ENCODE measurements at places on chromosomes 11 and 22.

DNA sequence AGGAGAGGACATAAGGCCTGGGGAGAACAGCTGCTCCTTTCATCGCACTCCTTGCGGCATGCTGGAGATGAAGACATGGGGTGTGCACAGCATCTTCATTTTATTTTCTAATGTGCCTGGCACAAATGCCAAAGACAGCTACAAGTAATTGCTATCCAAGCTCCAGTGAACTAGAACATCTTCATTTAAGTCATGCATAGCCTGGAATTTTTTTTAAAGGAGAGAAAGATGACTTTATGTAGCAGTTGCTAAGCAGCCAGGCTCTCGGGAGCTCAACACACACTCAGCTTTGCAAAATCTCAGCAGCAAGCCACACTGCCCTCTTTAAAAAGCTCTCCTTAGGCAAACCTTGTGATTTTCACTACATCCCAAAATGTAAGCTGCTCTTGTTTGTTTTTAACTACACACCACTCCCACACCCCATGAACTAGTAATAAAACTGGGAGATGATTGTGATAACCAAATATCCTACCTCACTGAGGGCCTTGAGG lies 164.5 kb upstream of the POU2AF2 start:
- DNase-seq: no peak

DNA sequence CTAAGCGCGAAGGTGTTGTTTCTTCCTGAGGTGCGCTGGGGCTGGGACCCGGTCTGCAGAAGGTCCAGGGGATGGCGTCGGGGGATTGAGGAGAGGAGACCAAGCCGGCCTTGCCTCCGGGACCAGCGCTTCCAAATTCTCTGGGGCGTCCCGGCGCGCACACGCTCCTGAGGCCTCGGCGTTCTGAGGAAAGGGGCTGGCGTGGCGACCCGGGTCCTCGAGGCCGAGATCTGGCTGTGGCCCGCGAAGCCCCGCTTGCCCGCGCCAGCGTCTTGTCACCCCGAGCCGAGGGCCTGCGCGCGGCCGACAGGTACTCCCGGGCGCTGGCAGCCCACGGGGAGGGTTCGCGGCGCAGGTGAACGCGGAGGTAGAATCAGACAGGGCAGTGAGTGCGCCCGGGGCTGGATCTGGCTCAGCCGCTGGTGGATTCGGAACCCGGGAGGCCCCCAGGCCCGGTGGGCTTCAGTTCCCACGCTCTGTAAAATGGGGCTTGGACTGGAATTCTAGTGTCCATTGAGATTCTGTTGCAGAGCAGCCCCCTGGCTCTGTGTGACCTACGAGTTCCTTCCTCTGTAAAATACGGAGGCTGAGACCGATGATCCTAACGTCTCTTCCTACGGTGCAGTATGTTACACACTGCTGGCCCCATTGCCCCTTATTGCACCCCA lies 14.7 kb downstream of the SSH3 start:
- no peak for DNase-seq

- no peak for DNase-seq
These were observed 11.7 kb upstream of the CSTF3 start for GRCh38 chr11:33172996-33173395.

GRCh38 chr11:110587972-110588371 lies 124.3 kb downstream of the ARHGAP20 start:
- no peak for DNase-seq

DNA sequence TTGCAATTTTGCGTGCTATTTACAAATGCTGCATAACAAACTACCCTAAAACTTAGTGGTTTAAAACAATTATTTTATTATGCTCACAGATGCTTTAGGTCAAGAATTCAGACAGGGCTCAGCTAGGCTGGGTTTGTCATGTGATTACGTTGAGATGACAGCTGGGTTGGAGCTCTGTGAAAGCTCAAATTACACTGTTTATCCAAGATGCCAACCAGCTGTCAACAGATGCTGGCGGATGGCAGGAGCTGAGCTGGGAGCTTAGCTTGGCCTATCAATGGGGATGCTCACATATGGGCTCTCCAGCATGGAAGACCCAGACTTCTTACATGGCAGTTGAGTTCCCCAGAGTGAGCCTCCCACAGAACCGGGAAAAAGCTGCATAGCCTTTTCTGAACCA lies 62.7 kb downstream of the STK33 start:
- DNase-seq: no peak

DNA sequence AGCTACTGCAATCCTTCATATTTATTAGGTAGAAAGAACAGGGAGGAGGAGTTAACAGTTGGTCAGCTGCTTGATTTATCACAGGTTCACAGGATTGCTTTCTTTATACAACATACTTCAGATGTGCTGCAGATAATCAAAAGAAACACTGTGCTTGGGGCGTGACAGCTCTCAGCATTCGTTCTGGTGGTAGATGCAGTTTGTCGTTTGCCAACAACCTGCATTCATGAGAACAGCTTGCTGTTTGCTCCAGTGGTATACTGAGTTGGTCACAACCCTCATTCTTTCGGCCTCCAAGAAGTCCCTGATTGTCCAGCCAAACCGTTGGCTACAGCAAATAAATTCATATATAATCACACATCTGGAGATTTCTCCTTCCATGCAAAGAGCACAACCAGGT lies 120.5 kb downstream of the ZNF280B start:
- no peak for DNase-seq

GRCh38 chr11:7414973-7415817 lies 70.1 kb upstream of the OLFML1 start:
- no peak for DNase-seq

DNA sequence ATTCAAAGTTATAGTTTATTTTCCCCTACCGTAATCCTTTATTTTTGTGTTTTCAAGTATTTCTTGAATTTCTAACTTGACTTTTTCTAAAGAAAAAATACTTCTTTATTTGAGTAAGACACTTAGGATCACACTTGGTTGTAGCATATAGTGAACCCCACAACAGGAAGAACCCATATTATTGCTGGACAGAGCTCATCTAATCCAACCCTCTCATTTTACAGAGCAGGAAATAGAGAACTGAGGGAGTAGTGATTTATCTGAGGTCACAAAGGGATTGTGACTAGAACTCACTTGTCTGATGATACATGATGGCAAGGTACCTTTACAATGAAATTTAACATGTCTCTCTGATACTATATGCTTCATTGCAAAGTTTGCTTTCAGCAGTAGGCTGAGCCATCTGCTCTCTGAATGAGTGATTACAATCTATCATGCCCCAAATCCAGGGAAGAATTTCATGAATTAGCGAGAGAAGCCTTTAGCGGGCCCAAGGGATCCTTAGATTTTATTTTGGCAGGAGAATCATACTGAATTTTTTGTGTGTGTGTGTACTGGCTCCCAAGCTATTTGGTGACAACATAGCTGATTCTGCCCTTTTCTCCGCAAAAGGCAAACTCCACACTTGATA lies 9.8 kb downstream of the SLC17A6 start:
- DNase-seq: no peak

DNA sequence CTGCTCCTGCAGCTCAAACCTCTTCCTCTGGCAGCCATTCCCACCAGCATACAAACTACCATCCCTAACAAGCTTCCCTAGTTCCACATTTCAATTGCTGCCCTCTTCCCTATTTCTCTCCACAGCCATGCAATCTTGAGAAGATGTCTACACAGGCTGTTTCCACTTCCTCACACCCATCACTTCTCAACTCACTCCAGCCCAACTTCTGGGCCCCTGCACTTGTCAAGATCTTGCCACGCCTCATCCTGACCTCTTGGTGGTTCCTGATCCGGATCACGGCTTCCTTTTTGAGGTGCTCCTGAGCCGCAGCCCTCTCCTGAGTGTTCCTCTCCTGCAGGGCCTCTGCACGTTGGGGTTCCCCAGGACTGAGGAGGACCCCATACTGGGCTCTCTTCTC lies 22.6 kb downstream of the RPL27A start:
- no peak for DNase-seq

- no peak for DNase-seq
These were observed 1.1 kb downstream of the HYOU1 start for GRCh38 chr11:119055901-119056300.

- no peak for DNase-seq
These were observed 543.7 kb upstream of the RAG2 start for GRCh38 chr11:37141707-37142106.

DNA sequence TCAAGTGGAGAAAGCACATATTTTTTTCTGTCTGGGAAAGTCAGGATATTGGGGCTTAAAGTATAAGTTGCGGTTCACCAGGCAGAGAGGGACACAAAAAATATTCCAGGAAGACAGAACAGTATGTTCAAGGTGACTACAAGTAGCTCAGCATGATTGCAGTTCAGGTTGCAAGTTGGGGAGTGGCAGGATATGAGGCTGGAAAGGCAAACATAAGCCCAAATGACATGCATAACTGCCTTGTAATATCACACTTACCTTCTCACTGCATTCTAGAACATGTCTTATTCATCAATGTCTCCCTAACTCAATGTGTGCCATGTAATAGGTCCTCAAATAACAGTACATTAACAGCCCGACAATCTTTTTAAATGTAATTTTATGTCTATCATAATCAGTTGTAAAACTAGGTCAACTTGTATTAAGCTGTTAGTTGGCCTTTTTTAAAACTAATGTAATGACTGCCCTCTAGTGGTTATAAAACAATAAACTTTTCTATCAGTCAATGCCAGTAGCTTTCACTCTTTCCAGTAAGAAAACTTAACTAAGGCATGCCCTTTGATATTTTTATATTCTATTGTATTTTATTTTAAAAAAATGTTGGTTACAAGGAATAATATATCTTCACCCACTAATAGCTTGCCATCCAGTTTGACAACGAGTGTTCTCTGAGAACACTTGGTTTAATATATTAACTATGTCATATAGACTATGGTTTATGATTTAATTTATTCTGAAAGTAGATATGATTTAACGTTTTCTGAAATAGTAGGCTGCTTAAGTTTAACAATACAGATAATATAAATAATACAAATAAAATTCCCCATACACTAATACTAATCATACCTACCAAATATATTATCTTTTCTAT lies 39.4 kb upstream of the CFAP300 start:
- peak; percentile 16 for DNase-seq

DNA sequence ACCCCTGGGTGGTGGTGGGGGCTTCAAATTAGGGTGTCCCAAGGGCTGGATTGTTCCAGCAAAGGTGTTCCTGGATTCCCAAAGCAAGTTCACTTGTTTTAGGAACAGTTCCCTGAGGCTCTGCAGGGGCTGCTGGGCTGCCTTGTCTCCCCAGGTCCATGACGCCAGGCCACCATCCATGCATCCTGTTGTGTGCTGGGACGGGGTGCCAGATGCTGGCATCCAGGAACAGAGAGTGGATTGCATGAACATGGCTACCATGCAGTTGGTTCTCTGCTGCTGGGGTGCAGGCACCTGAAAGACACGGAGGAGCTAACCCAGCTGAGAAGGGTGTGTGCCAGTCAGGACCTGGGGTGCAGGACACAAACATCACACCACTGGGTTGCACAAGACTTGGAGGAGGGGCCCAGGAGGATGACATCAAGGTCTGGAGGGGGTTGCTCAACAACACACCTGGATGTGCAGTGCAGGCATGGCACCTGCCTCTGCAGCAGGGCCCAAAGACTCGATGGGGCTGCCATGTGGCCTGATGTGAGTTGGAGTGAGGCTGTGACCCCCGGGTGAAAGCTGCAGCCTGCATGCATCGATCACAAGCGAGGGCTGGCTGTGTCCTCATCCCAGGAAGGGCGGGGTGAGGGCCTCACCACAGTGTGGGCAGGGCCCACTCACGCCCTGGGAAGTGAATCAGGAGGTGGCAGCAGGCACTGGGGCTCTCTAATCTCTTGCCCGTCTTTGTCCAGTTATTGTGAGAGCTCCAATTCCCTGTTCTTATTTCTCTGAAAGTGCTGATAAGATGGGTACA lies 74.0 kb upstream of the CLDN5 start:
- DNase-seq: no peak

DNA sequence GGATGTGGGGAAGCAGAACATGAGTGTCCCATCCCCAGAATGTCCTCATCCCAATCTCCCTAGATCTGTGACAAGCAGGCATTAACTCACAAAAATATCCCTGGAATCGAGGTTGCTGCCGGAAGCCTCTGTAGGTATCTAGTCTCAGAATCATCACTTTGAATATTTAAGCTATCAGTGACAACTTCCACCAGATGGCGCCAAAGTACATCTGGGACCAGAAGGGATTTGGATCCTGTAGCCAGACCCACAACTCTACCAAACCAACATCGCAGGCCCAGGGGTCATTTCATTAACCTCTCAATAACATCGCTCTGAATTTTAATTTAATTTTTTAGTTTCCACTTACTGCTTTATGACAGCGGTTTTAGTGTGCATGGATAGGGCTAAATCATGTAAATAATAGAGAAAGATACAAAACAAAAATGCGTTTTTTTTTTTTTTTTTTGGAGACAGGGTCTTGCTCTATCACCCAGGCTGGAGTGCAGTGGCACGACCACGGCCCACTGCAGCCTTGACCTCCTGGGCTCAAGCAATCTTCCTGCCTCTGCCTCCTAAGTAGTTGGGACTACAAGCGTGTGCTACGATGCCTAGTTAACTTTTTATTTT lies 1.1 kb upstream of the EXT2 start:
- peak; percentile 24 for DNase-seq

- no peak for DNase-seq
These were observed 25.2 kb downstream of the HIRA start for GRCh38 chr22:19406281-19406811.

DNA sequence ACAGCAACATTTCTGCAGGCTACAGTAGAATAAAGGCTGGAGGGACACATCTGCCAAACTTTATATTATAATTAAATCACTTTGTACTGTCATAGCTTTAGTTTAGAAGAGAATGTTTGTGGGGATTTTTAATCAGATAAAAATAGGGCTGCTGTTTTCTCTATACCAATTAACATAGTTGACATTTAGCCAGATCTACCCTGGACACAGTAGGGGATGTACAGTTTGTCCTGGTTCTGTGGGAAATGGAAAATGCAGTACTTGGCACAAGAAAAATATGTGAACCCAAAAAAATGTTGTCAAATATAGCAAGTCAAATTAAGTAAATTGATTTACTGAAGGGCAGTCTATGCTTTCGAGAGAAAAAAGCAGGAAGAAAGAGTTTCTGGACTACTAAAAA lies 20.8 kb upstream of the PICALM start:
- DNase-seq: peak; percentile 88

GRCh38 chr11:73281201-73281741 lies 9.1 kb downstream of the P2RY6 start:
- DNase-seq: no peak

- no peak for DNase-seq
These were observed 218.1 kb upstream of the SORL1-AS1 start for GRCh38 chr11:121670805-121671282.

DNA sequence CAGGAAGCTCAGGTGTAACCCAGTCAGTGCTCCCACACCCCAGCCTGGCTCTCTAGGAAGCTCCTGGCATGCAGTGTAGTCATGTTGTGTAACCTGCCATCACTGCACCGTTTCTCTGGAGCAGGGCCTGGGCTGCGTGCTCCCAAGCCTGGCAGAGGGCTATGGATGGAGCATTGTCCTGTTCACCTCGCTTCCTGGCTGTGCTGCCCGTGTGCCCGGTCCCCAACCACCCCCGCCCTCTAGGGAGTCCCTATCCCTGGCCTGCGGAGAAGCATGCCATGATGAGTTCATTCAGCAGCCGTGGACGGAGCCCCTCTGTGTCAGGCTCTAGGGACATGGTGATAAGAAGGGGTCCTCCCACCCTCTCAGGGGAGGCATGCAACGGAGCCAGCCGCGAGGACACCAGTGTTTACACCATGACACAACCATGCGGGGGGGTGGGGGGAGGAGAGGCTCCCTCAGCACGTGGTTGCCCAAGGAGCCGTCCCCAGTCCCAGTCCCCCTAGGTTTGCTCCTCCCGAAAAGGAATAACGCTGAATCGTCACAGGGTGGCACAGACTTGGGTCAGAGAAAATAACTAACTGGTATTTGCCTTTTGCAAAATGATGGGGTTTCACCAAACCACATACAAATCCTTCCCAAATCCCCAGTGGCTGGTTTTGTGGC lies 73.1 kb downstream of the FBLN1 start:
- DNase-seq: no peak

GRCh38 chr11:876545-876944 lies 33.9 kb downstream of the TSPAN4 start:
- DNase-seq: no peak

Data from GM04503 (cell line).